AG20443 (cell line): ENCODE measurements at places on chromosomes 2 and 18.

GRCh38 chr2:174585146-174585545 is 12.5 kb downstream of the WIPF1 start:
- no peak for DNase-seq

DNA sequence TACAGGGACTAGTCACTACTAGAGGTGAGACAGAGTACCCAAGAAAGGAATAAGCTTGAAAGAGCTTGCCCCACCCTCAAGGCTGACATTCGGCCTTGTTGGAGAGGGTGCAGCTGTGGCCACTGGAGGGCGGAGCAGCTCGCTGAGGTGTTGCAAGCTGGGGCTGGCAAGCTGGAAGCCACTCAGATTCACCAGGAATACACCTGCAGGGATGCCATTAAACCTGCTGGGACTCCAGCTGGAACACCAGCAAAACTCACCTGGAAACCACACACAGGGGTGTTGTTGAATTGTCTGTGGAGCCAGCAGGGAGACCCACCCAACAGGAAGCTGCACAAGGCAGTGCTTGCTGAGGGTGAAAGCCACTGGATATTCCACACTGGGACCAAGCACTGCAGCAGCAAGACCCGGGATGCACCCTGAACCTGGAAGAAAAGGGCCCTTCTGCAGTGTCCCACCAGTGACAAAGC is 26.1 kb downstream of the KCTD18 start:
- peak; percentile 39 for DNase-seq

- no peak for DNase-seq
Measured at GRCh38 chr18:77081390-77081778, 51.2 kb downstream of the MBP start.

GRCh38 chr2:12717191-12718014 is 667 bp downstream of the TRIB2 start:
- DNase-seq, result peak; percentile 60

GRCh38 chr2:236642584-236643291 is 73.1 kb downstream of the ACKR3 start:
- peak; percentile 95 for DNase-seq

- DNase-seq, result no peak
Measured at GRCh38 chr18:48252525-48252924, 156.7 kb downstream of the ZBTB7C start.

DNA sequence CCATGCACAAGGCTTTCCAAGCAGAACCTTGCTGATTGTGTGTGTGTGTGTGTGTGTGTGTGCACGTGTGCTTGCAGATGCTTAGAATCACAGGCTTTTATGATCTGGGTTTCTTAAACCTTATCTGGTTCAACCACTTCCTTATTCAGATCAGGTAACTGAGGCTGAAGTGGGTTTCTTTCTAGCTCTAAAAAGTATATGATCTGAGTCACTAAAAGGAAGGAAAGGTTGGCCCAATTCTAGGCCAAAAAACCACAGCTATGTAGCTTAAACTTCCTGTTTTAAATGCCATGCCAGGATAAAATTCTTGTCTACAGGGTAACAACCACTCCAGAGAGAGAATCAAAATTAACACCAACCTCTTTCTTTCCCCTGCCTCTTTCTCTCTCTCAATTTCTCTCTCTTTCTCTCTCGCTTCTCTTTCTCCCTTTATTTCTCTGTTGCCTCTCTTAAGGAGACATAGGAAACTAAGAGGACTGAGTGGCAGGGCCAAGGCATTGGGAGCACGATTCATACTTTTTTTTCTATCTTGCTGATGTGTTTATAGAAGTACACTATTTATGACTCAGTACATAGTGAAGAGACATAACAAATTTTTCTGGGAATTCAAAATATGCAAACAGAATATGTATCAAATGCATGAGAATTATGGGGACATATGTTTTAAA is 140.3 kb downstream of the TRIB2 start:
- DNase-seq, result peak; percentile 36

GRCh38 chr2:118222273-118222594 is 134.0 kb downstream of the INSIG2 start:
- no peak for DNase-seq

GRCh38 chr2:118430510-118431164 is 342.4 kb downstream of the INSIG2 start:
- DNase-seq, result peak; percentile 64
